ENCODE measurements at places on chromosomes 2 and 18.

DNA sequence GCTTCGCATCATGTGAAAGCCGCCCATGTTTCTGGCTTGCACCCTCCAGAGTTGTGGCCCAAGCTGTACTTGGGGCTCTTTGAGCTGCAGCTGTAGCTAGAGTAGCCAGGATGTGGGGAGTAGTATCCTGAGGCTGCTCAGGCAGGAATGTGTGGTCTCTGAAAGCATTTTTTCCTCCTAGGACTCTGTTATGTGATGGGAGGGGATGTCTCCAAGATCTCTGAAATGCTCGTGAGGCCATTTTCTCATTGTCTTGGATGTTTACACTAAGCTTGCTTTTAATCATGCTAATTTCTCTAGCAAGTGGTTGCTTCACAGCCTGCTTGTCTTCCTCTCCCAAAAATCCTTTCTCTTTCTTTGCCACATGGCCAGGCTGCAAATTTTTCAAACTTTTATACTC lies 687.6 kb downstream of the DCDC2C start:
- DNase-seq: no peak

GRCh38 chr2:48445091-48445725 lies 84.7 kb upstream of the STON1 start:
- no peak for DNase-seq

DNA sequence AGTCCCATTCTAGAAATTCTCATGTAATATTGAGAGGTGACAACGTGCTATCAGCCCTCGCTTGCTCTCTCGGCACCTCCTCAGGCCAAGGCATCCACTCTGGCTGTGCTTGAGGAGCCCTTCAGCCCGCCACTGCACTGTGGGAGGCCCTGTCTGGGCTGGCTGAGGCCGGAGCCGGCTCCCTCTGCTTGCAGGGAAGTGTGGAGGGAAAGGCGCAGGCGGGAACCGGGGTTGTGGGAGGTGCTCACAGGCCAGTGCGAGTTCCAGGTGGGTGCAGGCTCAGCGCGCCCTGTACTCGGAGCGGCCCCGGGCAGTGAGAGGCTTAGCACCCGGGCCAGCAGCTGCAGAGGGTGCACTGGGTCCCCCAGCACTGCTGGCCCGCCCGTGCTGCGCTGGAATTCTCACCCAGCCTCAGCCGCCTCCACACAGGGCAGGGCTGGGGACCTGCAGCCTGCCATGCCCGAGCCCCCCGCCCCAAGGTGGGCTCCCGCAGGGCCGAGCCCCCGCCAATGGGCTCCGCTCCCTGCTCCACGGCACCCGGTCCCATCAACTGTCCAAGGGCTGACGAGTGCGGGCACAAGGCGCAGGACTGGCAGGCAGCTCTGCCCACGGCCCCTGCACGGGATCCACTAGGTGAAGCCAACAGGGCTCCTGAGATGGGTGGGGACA lies 1680.6 kb upstream of the LRRTM1 start:
- DNase-seq: no peak

- DNase-seq: no peak
These were observed 166.4 kb upstream of the MSH6 start for GRCh38 chr2:47616506-47616905.

DNA sequence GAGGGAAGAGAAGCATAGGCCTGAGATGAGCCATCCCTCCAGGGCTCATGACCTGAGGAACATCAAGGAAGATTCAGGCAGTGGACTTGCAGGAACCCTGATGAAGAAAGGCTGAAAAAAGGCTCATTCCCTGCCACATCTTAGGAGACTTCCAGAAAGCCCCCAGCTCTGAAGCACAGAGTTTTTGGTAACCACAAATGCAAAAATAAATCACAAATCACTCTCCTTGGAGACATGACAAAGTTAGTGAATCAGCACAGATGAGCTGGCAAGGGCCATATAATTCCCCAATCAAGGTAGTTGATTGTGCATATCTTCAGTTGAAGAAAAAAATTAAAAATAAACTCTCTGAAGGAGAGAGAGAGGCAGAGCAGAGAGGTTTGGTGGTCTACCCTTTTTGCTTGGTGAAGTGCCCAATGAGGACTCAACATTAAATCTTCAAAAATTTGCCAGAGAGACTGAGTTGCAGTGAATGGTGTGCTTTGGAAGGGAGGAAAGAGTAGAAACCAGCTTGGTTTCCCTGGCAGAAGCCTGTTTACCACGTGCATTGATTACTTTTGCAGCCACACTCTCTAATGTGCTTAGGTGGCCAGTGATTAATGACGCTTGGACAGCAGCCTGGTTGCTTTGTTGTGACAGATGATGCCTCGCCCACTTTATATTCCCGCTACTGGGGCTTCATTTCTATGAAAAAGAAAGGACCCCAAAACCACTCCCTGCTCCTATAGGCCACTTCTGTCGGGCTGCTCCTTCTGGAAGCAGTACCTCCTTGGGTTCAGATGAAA lies 257.4 kb upstream of the SLC14A2 start:
- DNase-seq: no peak

DNA sequence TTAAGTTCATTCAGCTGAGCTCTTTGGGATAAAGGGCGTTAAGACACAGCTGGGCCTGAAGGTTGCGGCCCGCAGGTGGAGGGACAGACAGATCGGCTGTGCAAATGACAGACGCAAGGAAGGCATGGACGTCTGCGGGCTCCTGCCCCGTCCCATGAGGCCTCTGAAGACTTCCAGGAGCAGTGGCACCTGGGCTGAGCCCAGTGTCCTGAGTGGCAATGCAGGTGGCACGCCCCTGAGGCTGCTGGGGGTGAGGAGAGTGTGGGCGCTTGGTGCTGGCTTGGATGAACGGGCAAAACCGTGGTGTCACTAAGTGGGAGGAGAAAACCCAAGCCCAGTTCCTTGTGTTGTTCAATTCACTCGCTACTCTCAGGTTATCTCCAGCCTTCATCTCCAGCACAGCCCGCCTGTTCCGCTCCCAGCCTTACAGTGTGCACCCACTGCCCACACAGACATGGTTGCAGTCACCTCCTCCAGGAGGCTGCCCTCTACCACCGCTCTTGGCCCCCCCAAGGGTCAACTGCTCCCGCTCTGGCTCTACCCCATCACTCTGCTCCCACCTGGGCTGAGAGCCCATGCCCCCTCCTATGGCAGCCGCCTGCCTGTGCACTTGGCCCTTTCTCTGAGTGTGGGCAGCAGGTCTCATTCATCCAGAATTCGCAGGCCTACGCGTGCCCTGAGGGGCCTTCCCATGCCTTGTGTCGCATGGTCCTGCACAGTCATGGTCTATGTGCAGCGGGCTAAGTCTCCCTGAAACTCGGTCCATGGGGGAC lies 50.3 kb downstream of the PTGR3 start:
- DNase-seq: no peak

GRCh38 chr2:61763605-61764034 lies 90.2 kb downstream of the FAM161A start:
- peak; percentile 46 for DNase-seq

GRCh38 chr18:10013621-10014543 lies 100.1 kb downstream of the VAPA start:
- DNase-seq: no peak

- no peak for DNase-seq
These were observed 122.0 kb downstream of the KIAA1328 start for GRCh38 chr18:36950960-36951359.

- peak; percentile 83 for DNase-seq
These were observed 3.9 kb upstream of the SPRED2 start for GRCh38 chr2:65436169-65436823.

DNA sequence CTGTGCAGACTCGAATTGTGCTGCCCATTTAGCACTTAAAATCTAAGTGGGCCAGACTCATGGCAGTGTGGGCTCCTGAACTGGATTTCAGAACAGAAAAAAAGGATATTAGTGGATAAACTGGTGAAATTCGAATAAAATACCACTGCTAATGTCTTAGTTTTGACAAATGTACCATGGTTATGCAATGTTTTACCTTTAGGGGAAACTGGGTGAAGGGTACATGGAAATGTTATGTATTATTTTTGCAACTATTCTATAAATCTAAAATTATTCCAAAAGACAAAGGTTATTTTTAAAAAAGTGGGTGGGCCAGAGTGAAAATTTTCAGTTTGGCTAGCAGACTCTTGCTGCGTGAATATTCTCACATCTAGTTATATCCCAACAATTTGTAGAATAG lies 260.6 kb upstream of the CCDC68 start:
- DNase-seq: no peak

- DNase-seq: no peak
These were observed 16.0 kb downstream of the HIBCH start for GRCh38 chr2:190303647-190304046.

- no peak for DNase-seq
These were observed 41.6 kb downstream of the WIPF1 start for GRCh38 chr2:174555998-174556397.

DNA sequence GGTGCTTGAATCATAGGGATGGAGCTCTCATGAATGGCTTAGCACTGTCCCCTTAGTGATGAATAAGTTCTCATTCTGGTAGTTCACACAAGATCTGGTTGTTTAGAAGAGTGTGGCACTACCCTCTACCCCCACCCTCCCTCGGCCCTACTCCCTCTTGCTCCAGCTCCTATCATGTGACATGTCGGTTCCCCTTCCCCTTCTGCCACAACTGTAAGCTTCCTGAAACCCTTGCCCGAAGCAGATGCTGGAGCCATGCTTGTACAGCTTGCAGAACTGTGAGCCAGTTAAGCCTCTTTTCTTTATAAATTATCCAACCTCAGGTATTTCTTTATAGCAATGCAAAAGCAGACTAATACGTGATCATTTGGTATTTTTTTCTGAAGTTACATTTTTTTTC lies 1012.6 kb downstream of the BCL11A start:
- DNase-seq: no peak

DNA sequence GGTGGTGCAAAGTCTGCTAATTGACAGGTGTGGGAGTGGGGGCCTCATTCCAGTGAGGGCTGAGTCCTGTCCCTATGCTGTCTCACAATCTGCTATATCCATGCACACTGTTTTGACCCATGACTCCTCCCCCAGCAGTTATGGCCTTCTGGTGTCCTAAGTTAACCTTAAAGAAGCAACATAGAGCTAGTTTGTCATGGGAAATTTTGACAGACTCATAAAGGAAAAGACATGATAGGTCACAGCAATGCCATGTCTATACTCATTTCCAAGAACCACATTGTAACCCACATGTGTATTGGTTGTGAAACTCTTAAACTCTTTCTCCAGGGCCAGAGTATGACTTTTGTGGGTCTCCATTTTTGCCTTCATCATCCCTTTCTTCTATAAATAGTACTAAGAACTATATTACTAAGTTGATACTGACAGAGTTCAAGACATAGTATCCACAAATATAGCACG lies 78.2 kb upstream of the SLC1A4 start:
- DNase-seq: no peak

DNA sequence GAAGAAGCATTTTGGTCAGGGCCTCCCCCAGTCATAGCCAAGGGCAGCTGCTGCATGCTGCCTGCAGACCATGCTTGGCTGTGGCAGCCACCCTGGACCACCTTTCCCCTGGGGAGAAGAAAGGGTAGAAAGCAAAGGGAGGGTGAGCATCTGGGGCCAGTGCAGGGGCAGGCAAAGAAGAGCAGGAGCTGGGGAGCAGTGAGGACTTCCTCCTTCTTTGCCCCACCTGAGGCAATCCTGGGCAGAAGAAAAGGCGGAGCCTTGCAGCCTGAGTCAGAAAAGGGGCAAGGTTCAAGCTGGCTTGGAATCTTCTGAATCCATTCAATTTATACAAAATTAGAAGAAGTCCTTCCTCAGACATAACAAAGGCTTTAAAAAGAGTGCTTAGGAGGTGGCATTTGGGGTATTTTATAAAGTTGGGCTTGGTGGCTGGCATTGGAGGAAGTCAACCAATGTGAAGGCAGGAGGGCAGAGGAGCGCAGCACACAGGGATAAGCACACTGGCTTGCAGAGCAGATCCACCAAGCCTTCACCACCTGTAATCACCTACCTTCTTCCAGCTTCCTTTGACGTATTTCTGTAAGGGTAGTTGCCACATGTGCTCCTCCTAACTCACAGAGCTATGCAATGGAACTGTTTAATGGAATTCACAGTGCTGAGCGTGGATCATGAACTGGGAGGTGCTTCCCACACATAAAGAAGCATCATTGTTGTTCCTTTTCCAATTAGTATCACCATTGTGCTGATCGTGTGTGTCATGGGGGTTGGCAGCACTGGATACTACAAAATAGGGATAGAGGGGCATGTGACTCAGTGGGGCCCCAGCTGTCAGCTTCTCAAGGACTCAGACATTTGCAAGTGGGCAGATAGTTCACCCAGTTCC lies 154.4 kb upstream of the EPAS1 start:
- DNase-seq: no peak

- peak; percentile 25 for DNase-seq
These were observed 48.1 kb downstream of the MERTK start for GRCh38 chr2:111946294-111947114.

GRCh38 chr18:49656073-49656692 lies 94.3 kb downstream of the LIPG start:
- DNase-seq: no peak

- DNase-seq: no peak
These were observed 395.1 kb upstream of the CDH19 start for GRCh38 chr18:66999003-66999402.

GRCh38 chr2:152504618-152505017 lies 169.6 kb downstream of the FMNL2 start:
- no peak for DNase-seq

GRCh38 chr2:219079417-219079816 lies 18.7 kb upstream of the IHH start:
- DNase-seq: no peak

DNA sequence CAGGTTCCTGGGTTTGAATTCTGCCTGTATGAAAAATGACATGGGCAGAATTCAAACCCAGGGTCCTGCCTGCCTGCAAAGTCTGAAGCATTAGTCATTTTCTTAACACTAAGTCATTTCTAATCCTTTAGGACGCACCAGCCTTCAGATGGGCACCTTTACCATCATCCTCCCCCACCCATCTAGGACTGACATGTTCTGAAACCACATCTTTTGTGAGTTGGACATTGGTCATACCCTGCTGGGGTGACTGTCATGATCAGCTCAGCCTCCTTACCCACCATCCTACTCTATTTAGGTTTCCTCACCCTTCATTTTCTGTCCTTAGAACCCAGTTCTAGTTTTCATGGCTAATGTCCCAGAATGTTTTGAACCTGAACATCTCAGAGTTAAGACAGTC lies 104.9 kb downstream of the TRIB2 start:
- DNase-seq: no peak

DNA sequence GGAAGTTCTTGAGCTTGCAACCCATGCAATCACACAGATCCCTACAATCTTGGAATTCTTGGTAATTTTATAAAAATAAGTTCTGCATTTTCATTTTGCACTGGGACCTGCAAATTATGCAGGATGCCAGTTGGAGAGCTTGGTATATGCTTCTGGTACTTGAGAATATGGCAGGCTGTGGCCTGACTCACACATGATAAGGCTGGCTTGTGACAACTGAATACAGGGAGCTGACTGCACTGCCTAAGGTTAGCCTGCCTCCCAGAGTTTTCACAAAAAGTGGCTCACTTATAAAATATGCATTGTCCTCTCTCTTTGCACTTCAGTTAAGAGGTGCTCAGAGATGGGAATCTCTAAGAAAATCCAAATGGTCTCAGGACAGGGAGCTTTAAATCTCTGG lies 265.5 kb upstream of the KCNJ3 start:
- no peak for DNase-seq

All from HuH-7.5 (cell line).